ENCODE measurements at places on chromosomes 16 and 17. TPM values are rescaled to one million over a fixed set of nuclear protein-coding genes. Genes with fewer than 3 reads are reported as not detected.

HNF1B gene
- 1.1 TPM for total RNA-seq

EVI2B gene
- total RNA-seq = 19.5 TPM

LRRC37A3 gene
- total RNA-seq = 5.9 TPM

KREMEN2 gene
- total RNA-seq = not detected

PRSS53 gene
- total RNA-seq = 3.8 TPM

OSGIN1 gene
- 0.71 TPM for total RNA-seq

GNGT2 gene
- 26.2 TPM for total RNA-seq

PABPN1L gene
- total RNA-seq = not detected

KRT33B gene
- not detected for total RNA-seq

Data from activated CD8-positive, alpha-beta memory T cell treated with anti-CD3 and anti-CD28 coated beads for 36 hours (primary cell).